Brain (organoid and tissue), 16 donors: ENCODE measurements at places on chromosomes 7 and 10. TPM values are rescaled to one million over a fixed set of nuclear protein-coding genes. Genes with fewer than 3 reads are reported as not detected.

The PDE1C gene
- 7.2 TPM for polyA plus RNA-seq

The ZNF518A gene
- 0.98 TPM for polyA plus RNA-seq

The NSUN5 gene
- 53.7 TPM for polyA plus RNA-seq

The RHOBTB1 gene
- polyA plus RNA-seq: 3.4 TPM

The ECHDC3 gene
- 19.5 TPM for polyA plus RNA-seq

The BAIAP2L1 gene
- 19.4 TPM for polyA plus RNA-seq

The ODAD2 gene
- polyA plus RNA-seq: 0.32 TPM

The SPACDR gene
- polyA plus RNA-seq: 1.6 TPM

The GPER1 gene
- 10.9 TPM for polyA plus RNA-seq

The CNPY1 gene
- 0.97 TPM for polyA plus RNA-seq

The RBP4 gene
- 22.2 TPM for polyA plus RNA-seq

The PNLIP gene
- not detected for polyA plus RNA-seq

The ACSM6 gene
- not detected for polyA plus RNA-seq

The DLG5 gene
- 20.7 TPM for polyA plus RNA-seq

The ATOH7 gene
- polyA plus RNA-seq: 1.4 TPM

The PDK4 gene
- polyA plus RNA-seq: 25.9 TPM

The MNX1 gene
- 2.5 TPM for polyA plus RNA-seq

The CNNM1 gene
- 2.2 TPM for polyA plus RNA-seq

The PTPRE gene
- polyA plus RNA-seq: 3.7 TPM

The AFAP1L2 gene
- 7.5 TPM for polyA plus RNA-seq

The PILRA gene
- polyA plus RNA-seq: 3.8 TPM

The FFAR4 gene
- 0.78 TPM for polyA plus RNA-seq

The FZD1 gene
- 14.4 TPM for polyA plus RNA-seq

The EGR2 gene
- polyA plus RNA-seq: 0.54 TPM

The PIP gene
- polyA plus RNA-seq: not detected
